ENCODE measurements at places on chromosomes 12 and 14.

DNA sequence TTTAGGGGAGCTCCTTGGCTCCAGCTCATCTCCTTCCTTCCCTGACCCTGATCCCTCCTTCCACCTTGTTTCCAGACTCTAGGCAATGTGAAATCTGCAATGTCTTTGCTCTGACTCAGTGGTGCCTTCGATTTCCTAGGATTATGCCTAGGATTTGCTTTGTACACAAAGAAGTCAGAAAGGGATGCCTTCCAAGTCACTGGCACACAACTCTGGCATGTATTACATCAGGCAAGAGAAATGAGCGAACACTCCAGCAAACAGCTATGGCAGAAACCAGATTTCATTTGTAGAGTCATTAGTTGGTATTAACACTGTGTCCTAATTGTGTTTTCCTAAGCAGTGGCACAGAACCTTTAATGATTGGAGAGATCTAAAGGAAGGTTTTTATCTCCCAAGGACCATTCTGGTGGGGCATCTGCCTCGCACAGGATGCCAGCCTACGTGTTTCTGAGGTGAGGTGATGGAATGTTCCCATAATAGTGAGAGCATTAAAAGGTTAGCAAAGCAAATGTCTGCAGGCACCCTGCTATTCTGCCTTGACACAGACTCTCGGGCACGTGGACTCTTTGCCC is 84.9 kb downstream of the WSCD2 start:
- DNase-seq = no peak

DNA sequence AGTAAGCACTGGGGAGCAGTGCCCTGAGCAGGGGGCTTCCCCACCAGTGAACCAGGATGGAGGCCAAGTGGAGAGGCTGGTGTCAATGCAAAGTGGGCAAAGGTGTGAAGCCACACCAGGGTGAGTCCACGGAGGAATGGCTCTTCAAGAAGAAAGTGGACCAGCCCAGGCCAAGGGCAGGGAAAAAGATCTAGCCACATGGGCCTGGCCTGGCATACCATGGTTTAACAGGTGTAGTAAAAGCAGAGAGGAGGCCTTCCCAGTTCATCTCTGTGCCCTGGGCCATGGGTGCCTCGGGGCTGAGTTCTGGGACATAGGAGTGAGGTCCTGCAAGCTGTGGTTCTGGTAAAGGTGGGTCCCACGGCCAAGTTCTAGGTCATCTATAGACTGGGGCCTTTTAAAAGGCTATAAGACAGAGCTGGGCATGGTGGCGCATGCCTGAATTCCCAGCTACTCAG is 153.4 kb downstream of the DPF3 start:
- no peak for DNase-seq

DNA sequence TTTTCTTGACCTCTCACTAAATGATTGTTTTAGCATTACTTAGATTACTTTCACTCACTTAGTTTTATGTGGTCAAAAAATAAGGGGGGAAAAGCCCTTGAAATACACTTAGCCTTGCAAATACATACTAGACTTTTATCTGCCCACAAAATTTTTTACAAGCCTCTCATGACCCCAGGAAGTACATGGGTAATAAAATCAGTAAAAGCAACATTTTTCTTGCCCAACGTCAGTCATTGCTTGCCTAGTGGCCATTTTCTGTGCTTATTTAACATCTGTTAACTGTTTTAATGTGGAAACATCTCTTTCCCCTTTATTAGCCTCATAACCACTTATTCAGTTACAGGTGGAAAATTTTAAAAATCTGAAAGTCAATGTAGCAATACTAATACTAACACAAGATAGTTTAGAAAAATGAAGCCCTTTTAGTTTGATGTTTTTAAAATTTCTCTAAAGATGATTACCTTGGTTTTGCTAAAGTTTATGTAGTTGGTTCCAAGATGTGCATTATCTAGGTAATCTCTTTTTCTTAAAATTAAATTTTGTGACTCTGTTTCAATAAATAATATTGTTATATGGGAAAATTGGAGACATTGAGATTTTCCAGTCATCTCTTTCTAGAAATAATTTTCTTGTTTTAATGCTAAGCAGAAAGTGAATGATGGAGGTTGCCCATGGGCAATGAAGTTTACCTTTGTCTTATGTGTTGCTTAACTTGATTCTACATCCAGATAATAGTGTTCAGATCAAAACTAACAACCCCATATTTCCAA is 175.5 kb downstream of the TMTC2 start:
- no peak for DNase-seq

DNA sequence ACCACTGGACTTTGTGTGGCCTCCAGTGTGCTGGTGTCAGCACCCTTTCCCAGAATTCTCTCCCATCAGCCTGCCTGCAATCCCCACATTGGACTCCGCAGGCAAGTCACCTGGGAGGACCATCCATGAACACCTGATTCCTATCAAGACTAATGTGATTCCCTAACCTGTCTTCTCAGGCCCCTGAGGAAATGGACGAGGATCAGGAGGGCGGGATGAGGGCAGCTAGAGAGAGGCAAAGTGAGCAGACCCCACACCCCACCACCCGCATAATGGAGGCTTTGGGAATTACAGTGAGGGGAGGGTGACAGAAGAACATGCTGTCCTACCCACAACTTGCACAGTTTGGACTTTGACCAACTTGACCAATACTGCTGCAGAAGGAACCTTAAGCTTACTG is 60.9 kb upstream of the RFX4 start:
- DNase-seq = no peak

GRCh38 chr12:5003025-5003666 is 40.5 kb upstream of the KCNA5 start:
- no peak for DNase-seq

GRCh38 chr14:68819260-68819691 is 26.4 kb upstream of the ZFP36L1 start:
- no peak for DNase-seq

- DNase-seq = no peak
Observed at GRCh38 chr12:93877446-93877845, 200.3 kb downstream of the CRADD start.

- DNase-seq = no peak
Observed at GRCh38 chr12:32360956-32361355, 38.4 kb upstream of the FGD4 start.

- DNase-seq = no peak
Observed at GRCh38 chr12:18823461-18823860, 85.5 kb downstream of the CAPZA3 start.

DNA sequence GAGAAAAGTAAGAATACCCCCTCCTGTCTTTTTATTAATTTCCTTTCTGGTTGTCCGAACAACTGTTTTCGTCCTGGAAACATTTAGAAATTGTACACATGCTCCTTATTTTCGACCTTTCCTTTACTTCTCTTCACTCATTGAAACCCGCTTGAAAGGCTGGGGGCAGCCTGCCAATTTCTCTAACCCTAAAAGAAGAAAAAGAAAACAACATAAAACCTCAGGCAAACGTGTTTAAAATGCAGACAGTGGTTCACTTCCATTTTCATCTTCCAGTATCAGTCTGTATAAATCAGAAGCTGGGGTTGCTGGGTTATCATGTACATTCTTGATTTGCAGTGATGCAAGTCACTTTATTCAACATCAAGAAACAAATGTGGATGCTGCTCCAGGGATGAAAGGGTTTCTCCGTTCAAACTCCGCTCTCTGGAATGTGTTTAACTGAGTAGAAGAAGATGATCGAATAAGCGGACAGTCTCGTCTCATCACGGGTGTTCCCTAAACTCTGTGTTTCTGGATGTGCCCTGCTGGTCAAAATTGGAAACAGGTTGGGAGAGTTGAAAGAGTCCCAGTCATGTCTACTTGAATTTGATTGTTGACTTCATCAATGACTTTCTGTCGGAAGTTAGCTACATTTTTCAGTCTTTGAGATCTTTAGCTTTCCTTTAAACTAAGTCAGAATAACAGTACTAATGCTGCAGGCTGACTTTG is 1042.2 kb downstream of the BCL11B start:
- no peak for DNase-seq

GRCh38 chr14:101962503-101962874 is 1.9 kb upstream of the DYNC1H1 start:
- no peak for DNase-seq

- DNase-seq = no peak
Observed at GRCh38 chr12:51181558-51181957, 8.6 kb upstream of the TFCP2 start.

- DNase-seq = no peak
Observed at GRCh38 chr12:50402264-50403000, 1.7 kb downstream of the LARP4 start.

GRCh38 chr14:98321841-98322240 is 950.2 kb downstream of the BCL11B start:
- no peak for DNase-seq

- DNase-seq = no peak
Observed at GRCh38 chr14:74978416-74978947, 23.1 kb upstream of the PGF start.

DNA sequence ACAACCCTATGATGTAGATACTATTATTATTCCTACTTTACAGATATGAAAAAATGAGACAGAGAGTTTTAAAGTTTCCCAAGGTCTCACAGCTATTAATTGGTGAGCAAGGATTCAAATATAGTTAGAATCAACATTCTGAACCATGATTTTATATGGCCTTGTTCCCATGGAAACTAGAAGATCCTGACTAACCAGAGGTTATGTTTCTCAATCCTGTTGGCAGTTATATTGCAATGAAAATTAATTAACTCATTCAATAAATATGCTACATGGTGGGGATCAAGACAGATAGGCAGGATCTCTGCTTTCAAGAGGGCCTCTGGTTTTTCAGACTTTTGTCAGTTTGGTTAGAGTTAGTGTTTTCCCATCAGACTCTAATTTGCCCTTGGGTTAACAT is 9.3 kb upstream of the FUT8 start:
- no peak for DNase-seq

DNA sequence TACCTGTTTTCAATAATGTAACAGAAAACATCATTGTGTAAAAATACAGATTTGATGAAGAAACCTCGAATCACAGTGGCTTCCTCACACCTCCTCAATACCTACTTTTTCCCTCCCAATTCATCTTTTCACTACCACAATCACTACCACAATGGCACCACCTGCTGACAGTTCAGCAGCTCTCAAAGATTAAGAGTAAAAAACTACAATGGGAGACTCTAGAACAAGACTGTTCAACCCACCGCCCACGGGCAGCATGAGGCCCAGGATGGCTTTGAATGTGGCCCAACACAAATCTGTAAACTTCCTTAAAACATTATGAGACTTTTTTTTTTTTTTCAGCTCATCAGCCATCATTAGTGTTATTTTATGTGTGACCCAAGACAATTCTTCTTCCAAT is 15.2 kb downstream of the MED6 start:
- no peak for DNase-seq

DNA sequence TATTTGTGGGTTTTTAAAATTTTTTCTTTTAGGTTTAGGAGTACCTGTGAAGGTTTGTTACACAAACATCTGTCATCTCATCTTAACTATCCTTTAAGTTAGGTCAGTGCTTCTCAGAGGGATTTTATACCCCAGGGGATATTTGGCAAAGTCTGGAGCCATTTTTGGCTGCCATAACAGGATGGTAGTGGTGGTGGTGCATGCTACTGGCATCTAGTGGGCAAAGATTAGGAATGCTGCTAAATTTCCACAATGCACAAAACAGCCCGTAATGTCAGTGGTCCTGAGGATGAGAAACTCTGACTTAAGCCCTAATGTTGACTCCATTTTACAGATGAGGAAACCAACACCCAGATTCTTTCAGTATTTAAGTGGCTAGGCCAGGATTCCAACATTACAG is 85.2 kb upstream of the MYF6 start:
- no peak for DNase-seq

DNA sequence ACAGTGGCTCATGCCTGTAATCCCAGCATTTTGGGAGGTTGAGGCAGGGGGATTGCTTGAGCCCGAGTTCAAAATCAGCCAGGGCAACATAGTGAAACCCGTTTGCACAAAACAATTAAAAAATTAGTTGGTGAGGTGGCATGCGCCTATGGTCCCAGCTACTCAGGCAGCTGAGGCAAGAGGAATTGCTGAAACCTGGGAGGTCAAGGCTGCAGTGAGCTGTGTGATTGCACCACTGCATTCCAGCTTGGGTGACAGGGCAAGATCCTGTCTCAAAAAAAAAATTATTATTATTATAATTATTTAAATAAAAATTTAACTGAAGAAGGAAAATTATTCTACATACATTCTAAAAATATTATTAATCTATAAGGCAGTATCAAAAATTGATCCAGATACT is 164.1 kb downstream of the ITPR2 start:
- no peak for DNase-seq

- DNase-seq = no peak
Observed at GRCh38 chr12:44076871-44077270, 241.0 kb downstream of the TMEM117 start.

GRCh38 chr12:125467363-125467762 is 402.1 kb downstream of the AACS start:
- DNase-seq = no peak

DNA sequence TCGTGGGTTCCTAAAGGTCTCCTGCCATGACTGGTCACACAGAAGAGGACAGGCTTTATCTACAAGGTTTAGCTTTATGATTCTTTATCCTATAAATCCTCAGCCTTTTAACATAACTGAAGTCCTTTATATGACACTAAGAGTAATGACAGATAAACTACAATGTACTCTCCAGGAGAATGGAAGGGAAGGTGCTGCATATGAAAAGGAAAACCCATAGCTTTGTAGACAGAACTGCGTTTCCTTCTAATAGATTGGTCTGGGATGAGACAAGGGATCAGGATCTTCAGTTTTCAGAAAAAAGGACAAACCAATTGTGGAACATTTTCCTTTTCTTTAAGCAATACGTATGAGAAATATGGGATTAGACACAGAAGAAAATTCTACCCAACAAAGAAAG is 201.1 kb upstream of the NPAS3 start:
- DNase-seq = no peak

DNA sequence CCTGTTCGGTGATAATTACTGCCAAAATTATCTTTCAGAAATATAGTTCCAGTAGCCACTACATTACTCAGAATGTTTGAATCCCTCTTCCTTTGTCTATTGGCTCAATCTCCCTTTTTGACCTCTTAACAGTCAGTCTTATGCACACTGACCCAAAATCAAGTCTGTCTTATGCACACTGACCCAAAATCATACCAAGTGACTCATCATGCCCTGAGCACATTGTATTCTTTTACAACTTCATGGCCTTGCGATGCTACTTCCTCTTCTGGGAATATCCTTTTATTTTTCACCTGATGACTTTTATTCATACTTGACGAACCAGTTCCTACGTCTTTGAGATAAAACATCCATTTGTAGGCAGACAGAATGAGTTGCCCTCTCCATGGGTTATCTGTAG is 182.3 kb downstream of the NPAS3 start:
- no peak for DNase-seq

DNA sequence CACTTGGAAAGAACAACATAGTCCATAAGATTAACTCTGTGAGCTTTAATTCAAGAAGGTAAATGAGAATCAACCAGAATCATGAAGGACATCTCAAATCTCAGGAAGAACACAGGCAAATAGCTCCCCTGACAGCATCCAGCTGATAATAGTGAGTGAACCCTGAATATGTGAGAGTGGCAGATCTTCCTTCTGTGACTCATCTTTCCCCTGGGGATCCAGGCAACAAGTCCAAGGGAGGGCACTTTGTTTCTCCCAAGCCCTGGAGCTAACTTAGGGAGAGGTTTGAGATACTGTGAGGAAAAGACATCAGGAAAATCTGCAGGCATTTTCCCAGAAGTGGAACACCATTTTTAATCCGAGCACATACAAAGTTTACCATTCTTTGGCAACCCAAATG is 763.9 kb upstream of the MGAT4C start:
- DNase-seq = no peak

All from stimulated activated CD4-positive, alpha-beta T cell treated with anti-CD3 and anti-CD28 coated beads, TNF-alpha, amount 100 ng/mL, for 1 hour (primary cell).